ENCODE measurements at places on chromosomes 5 and 9. TPM values are rescaled to one million over a fixed set of nuclear protein-coding genes. Genes with fewer than 3 reads are reported as not detected.

S1PR3 gene
- not detected for total RNA-seq

MEGF10 gene
- not detected for total RNA-seq

HOMER1 gene
- total RNA-seq: 2.4 TPM

LECT2 gene
- not detected for total RNA-seq

PLAC8L1 gene
- total RNA-seq: 0.42 TPM

GPR151 gene
- total RNA-seq: not detected

FGF18 gene
- not detected for total RNA-seq

SPATA31A3 gene
- not detected for total RNA-seq

PRR7 gene
- 9.8 TPM for total RNA-seq

TAF11L5 gene
- not detected for total RNA-seq

TNFSF8 gene
- 52.6 TPM for total RNA-seq

MARCHF11 gene
- not detected for total RNA-seq

Measured in activated CD8-positive, alpha-beta T cell treated with anti-CD3 and anti-CD28 coated beads, Interleukin-2, amount 10 ng/mL, durations not matched to agents 7 days and 5 days (primary cell).